Choroid plexus epithelial cell (primary cell): ENCODE measurements at places on chromosomes 11 and 22.
A peak's percentile ranks its signal among the peaks of the same experiment; 100 is the strongest.

DNA sequence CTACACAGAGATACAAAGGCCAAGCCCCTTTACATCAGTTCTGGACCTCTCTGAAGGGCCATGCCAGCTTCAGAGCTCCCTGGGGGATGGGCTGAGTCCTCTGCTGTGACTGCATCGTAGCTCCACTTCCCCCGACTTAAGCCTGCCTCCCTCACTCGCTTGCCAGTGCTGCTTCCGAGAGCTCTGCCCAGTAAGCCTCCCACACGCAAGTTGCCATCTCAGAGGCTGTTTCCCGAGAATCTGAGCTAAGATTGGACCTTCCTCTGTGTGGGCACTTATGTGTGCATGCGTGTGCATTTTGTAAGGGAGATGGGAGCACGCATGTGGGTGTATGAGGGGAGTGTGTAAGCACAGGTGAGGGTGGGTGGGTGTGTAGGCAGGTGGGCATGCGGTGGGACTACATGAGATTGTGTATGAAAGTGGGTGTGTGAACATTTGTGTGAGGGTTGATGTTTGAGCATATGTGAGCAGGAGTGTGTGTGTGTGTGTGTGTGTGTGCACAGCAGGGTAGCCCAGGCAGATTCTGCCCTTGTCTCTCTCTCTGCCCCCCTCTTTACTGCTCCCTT is 163.0 kb upstream of the SYT13 start:
- no peak for DNase-seq

GRCh38 chr11:47188259-47188658 is 2.0 kb upstream of the PACSIN3 start:
- DNase-seq = no peak

DNA sequence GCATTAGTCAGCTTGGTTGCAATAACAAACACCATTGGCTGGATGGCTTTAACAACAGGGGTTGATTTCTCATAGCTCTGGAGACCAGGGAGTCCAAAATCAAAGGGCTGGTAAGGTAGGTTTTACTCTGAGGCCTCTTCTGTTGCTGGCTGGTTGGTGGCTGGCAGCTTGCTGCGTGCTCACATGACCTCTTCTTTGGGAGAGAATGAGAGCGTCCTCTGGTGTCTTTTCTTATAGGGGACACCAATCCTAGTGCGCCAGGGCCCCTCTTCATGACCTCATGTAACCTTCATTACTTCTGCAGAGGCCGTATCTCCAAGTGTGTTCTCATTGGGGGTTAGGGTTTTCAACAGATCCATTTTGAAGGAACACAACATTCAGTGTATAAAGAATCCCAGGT is 1308.3 kb downstream of the TBC1D22A start:
- DNase-seq = no peak

DNA sequence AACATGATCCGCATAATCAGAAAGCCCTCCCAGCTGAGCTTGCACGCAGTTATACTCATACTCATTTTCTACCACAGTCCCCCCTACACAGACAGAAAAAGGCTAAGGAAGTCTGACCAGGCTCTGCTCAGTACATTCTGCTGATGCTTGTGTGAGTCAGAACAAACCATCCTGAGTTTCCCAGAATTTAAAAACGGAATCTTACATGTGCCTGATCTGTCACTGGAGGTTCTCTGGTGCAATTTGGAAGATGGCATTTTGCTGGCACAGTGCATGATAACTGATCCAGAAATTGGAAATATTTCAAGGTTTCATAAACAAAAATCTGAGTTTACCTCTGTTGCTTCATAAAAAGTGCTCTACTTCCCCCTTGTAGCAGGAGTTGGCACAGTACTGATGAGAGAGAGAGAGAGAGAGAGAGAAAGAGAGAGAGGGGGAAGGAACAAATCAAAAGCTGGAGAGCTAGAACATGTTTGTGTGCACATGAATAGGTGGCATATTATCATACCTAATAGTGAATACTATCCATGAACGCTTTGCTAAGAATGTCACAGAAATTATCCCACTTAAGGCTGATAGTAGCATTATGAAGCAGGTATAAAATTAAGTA is 1085.3 kb downstream of the DLG2 start:
- no peak for DNase-seq

GRCh38 chr11:132123854-132124835 is 753.7 kb downstream of the NTM start:
- DNase-seq = no peak

GRCh38 chr11:81224396-81224795 is 1509.3 kb downstream of the FAM181B start:
- DNase-seq = peak; percentile 89

- no peak for DNase-seq
Observed at GRCh38 chr11:117606211-117606610, 190.8 kb downstream of the DSCAML1 start.

DNA sequence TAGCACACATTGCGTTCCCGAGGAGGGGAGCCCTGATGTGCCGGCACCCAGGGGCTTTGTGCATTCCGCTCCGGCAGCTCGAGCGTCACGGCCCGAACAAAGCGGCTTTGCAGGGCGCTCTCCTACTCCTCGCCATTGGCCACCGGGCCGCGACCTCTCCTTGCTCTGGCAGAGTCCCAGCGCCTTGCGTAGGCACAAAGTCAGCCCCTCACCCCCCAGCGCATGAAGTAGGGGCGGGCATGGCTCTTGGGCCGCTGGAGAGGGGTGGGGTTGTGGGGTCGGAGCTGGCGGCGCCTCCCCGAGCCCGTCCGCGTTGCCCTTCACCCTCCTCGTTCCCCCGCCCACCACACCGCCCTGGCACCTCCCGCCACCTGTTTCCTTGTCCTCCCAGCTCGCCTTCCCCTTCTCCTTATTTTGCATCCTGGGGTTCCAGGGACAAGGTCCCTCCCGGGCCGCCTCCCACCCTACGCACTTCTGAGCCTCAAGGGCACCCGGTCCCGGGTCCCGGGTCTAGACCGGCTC is 753 bp upstream of the PPARA start:
- DNase-seq = no peak

GRCh38 chr11:98736833-98737232 is 283.9 kb upstream of the CNTN5 start:
- no peak for DNase-seq

DNA sequence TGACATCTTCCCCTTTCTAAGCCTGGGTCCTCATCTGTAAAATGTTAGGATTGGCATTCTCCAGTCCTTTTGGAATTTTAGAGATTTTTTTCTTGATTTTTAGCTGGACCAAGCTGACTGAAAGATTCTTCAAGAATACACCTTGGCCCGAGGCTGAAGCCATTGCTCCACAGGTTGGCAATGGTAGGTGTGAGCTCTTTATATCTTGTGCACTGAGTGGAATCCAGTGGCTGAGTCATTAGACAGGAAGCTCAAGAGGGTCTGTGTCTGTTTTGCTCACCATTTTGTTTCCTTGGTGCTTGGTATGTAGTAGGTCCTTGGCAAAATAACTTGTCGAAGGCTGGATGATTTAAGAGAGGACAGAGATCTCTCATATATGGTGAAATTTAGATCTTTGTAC is 6.2 kb downstream of the EIF3L start:
- DNase-seq = no peak

DNA sequence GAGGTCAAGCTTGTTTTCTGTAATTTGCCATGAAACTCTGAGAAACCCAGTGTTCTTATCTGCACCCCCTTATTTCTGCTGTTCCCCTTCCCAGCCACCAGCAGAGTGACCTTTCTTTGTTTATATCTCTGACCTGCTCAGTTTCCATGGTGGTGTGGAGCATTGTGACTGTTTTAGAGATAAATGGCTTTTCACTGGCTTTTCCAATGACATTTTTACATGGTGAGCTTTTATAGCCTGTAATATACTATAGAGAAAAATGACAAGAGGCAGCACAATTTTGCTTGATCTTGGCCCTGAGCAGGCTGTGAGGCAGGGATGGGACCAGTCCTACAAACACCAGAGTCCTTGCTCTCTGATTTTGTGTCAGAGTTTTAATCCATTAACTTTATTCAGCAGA is 233.9 kb downstream of the FAT3 start:
- DNase-seq = no peak

DNA sequence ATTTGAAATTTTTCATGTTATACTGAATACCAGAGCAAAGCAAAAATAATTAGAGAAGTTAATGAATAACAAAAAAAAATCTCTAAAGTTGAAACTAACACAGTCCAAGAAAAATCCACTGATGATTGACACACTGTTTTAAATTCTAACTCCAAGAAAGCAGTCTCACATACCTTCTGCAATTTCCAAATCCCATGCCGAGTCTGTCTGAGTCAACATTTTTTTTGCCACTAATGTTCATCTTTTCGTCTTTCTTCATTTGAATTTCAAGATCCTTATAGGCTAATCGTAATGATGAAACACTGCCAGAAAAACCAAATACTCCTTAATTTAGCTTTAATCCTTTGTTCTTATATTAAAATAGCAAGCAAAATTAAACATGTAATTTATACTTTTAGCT is 39.5 kb downstream of the ARFGAP3 start:
- DNase-seq = peak; percentile 45

GRCh38 chr11:58330861-58331260 is 28.0 kb downstream of the OR5B17 start:
- peak; percentile 73 for DNase-seq

- peak; percentile 99 for DNase-seq
Observed at GRCh38 chr11:100739666-100740065, 52.6 kb downstream of the ARHGAP42 start.

DNA sequence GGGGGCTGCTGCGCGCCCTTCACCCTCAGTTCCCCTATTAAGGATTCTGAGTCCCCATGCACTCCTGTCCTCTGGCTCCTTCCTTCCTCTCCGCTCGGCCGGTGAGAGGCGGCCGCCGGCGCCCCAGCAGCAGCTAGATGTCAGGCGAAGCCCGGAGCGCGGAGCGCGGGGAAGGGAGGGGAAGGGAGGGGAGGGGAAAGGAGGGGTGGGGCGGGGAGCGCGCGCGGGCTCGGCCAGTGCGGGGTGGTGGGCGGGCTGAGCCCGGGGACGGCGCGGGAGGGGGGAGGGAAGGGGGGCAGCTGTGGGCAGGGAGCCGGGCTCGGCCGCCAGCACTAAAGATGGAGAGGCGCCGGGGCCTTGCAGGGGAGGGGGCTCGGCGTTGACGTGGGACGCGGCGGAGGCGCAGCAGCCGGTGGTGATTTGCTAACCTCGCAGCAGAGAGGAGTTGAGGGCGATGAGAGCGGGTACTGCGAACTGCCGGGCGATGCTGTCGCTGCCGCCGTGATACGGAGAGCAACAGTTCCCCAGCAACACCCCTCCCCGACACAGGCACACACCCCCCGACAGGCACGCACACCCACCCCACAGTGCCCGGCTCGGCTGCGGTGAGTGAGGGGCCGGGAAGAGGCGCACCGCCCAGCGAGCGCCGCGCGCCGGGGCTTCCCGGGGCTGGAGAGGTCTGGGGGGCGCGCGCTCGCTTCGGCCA is at the start of gene ZBTB16:
Gene ZBTB16, plus strand, starts transcription at position 434 of the 706 bp plus-strand sequence. CDS start 3,590 bp downstream, outside the sequence.
- DNase-seq = peak; percentile 94

DNA sequence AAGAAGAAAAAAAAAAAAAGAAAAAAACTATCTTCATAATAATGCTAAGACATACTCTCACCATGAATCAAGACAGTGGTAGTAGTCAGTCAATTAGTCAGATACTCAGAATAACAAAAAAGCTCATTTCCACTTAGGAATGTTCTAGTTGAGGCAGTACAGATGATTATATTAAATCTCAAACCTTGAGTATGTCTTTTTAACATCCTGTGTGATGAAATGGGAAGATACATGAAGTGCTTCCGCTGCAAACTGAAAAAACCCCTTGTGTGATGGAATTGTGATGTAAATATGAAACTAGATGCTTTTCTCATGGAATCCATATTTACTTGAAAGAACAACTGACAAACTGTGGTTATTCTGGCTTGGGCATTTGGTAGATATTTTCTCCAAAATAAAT is 13.7 kb downstream of the AMOTL1 start:
- peak; percentile 79 for DNase-seq

GRCh38 chr11:66194391-66194790 is 74.0 kb upstream of the RAB1B start:
- DNase-seq = no peak

DNA sequence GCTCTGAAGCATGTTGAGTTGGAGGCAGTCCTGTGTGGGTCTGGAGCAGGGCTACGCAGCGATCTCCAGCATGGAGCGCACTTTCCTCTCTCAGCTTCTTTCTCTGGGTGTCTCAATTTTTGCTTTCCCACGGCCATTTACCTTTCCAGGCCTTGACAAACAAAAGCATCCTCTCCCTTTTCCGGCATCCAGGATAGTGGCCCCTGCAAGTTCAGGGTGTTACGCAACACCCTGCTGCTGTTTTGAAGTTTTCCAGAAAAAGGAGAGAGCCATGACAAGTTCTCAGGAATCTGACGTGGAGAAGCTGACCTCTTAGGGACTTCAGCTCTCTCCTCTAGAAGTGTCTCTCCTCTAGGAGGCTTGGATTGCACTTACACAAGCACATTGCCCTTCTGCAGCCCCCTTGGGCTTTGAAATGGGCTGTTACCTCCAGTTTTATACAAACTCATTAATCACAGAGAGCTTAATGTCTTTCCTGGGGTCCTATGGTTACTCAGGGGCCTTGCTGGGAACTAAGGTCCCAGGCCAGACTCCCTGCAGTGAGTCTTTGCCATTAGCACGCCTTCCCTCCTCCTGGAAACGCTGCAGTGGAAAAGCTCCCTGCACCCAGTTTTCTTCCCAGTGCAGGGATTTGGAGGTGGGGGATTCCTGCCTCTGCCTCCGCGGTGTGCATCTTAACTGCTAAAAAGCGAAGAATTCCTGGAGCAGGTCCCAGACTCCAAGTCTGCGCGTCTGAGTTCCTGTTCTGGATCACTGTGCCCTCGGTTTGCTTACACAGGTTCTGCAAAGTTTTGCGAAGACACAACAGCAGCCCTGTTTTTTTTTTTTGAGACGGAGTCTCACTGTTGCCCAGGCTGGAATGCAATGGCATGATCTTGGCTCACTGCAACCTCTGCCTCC is 80.4 kb downstream of the BARX2 start:
- DNase-seq = no peak

- no peak for DNase-seq
Observed at GRCh38 chr11:8545698-8546366, 48.2 kb downstream of the STK33 start.

DNA sequence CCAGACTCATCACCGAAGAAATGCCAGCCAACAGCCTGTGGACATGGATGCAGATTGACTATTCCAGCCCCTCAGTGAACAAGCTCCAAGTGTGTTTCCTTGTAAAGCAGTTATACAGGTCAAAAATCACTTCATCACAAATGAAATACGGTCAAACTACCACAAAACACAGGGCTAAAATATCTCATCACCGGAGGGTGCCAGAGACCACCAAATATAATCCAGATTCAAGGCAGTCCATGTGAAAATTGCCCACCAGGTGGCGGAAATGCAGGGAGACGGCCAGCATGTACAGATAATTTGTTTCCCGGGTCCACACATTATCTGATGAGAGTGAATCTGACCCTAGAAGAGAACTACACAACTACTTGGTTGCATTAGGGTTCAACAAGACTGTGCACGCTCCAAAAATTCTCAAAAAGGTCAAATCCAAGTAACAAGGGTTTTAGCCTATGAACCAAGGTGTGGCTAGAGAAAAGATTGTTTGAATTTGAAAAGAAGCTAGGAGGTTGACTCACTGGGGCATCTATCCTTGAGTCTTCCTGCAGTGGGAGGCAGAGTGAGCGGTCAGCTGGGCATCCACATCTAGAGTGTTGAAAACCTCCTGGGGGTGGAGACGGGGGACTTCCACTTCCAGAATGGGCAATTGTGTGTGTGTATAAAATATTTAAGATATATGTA is 71.7 kb downstream of the IGLL5 start:
- peak; percentile 88 for DNase-seq

GRCh38 chr11:64900263-64900678 is 16.7 kb downstream of the ATG2A start:
- DNase-seq = no peak
